IMR-90 (cell line): ENCODE measurements at places on chromosomes 6 and 20. TPM values are rescaled to one million over a fixed set of nuclear protein-coding genes. Genes with fewer than 3 reads are reported as not detected.

The TGIF2 gene
- polyA plus RNA-seq = 11.6 and 12.7 TPM in 2 replicates

The SOBP gene
- 0.60 and 0.99 TPM in 2 replicates for polyA plus RNA-seq

The ACAT2 gene
- polyA plus RNA-seq = 29.2 and 30.5 TPM in 2 replicates

The CST7 gene
- not detected in 2 replicates for polyA plus RNA-seq

The BICRAL gene
- polyA plus RNA-seq = 3.9 and 4.0 TPM in 2 replicates

The POU5F1 gene
- polyA plus RNA-seq = not detected in 2 replicates

The COX4I2 gene
- not detected in 2 replicates for polyA plus RNA-seq

The IYD gene
- polyA plus RNA-seq = not detected in 2 replicates

The CDC5L gene
- polyA plus RNA-seq = 8.9 and 9.9 TPM in 2 replicates

The SAPCD1 gene
- 2.2 and 2.3 TPM in 2 replicates for polyA plus RNA-seq

The PNLDC1 gene
- polyA plus RNA-seq = not detected in 2 replicates

The ISM1 gene
- polyA plus RNA-seq = 0.03 TPM in 1 of 2 replicates, not detected in the other

The SIRPG gene
- not detected in 2 replicates for polyA plus RNA-seq

The FABP7 gene
- not detected in 2 replicates for polyA plus RNA-seq

The SGK2 gene
- polyA plus RNA-seq = 0.10 TPM in 1 of 2 replicates, not detected in the other

The NR2E1 gene
- polyA plus RNA-seq = not detected in 2 replicates

The SDHAF4 gene
- 3.7 and 4.4 TPM in 2 replicates for polyA plus RNA-seq

The FAM120B gene
- polyA plus RNA-seq = 12.6 and 15.3 TPM in 2 replicates

The LRRC73 gene
- 0.23 and 0.31 TPM in 2 replicates for polyA plus RNA-seq
